ENCODE measurements at places on chromosomes 7 and 10.

DNA sequence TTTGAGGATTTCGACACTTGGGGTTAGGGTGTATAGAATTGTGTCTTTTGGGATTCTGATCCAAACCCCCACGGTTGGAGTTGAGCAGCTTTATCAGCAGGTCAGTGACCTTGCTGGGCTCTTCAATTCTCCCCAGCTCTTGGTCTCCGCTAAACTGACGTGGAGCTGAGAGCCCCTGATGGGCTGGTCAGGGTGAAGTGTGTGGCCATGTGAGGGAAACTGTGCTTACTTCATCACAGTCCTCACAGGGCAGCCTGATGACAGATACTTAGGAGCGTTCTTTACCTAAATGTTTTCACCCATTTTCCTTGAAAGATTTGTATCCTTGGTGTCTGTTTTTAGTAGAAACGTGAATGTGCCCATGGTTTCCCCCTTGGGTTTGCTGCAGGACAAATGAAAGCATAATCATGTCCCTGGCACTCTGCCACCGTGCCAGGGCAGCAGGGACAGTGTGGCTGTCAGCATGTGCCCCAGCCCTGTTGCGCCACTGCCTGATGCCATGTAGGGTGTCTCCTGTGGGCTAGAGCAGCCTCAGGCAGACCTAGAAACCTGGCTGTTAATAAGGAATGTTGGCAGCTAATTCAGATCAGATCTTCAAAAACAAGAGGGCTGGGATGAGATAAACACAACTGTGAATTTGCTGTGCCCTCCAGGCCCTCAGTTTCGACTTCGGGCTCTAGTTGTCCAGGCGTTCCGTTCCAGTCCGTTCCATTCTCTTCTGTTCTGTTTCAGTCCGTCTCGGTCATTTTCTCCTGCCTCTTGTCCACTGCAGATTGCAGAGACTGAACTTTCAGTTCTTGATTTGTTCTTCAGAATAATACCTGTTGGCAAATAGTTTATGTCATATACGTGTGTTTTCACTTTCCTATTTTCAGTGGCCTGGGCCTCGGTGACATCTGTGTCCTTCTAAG, 96.8 kb downstream of the TRRAP start:
- DNase-seq: no peak

DNA sequence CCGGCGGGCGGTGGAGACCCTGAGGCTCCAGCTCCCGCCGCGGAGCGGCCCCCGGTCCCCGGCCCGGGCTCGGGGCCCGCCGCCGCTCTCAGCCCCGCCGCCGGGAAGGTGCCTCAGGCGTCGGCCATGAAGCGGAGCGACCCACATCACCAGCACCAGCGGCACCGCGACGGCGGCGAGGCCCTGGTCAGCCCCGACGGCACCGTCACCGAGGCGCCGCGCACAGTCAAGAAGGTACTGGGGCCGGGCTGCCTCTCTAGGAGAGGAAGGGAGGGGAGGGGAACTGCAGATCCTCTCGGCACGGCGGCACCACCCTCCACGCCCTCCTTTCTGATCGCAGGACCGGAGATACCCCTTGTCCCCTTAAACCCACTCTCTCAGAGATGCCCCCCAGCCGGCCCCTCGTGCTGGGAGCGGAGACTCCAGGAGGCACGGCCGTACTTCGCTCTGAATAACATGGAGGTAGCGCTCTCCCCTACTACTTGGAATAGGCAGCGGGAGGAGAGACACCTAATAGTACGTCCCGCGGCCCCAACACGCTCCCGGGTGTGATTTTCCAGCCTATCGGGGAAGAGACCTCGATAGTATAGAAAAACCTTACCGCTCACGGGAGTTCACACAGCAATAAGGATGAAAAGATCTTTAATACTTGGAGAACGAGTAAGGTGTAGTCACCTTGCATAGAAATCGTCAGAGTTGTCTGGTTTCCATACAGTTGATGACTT, 538 bp downstream of the AHCYL2 start:
- peak; percentile 12 for DNase-seq

DNA sequence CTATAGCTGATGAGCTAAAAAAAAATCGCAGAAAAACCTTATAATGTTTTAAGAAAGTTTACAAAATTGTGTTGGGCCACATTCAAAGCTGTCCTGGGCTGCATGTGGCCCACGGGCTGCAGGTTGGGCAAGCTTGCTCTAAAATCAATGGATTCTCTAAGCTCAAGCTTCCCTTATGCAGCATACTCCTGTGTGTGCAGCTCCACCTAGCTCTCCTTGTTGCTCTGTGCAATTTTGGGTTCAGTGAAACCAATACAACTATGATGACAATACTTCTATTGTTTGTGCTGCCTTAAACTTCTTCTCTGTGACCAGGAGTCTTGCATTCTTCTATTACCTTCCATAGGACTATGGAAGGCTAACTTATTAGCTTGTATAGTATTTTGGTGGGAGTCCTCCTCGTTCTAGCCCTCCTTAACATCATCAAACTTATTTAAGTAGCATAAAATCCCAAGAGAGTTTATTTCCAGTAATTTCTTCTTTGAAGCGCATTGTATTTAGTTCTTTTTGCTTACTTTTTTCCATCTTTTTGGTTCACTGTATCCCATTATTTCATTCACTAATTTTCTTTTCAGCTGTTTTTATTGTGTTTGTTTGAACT, 170.9 kb upstream of the SMIM30 start:
- DNase-seq: no peak

- DNase-seq: no peak
Measured at GRCh38 chr10:60908031-60908430, 36.0 kb downstream of the RHOBTB1 start.

DNA sequence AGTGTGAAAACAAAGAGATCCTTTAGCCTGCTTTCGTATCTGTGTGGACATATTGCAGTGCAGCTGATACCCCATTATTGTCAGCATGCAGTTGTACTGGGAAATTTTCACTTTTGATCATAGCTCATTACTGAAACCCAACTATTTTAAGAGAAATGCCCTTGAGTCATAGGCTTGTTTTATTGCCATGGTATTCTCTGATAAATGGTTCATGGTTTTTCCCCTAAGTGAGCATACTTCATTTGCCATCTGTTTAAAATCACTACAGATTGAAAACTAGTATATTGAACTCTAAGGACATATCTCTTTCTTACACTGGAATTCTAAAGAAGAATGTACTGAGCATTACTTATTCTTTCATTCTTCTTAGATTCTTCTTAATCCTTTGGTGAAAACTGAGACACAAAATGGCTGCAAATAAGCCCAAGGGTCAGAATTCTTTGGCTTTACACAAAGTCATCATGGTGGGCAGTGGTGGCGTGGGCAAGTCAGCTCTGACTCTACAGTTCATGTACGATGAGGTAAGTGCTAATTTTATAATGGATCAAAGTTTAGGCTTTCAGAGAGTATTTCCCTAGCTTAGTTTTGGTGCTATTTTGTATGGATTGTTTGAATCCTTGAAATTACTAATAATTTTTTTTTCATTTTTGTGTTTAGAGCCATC, 63.0 kb downstream of the RALA start:
- no peak for DNase-seq

DNA sequence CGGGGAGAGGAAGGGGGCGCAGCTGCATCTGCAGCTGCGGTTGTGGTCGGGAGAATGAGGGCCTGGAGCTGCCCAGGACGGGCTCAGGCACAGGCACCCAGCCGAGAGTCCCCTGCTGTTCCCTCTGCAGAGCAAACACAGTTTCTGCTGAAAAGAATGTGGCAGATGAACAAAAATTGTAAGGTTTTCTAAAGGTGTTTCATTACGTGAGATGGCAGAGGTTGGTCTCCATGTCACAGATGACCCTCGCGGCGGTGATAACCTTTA, 456.2 kb downstream of the DNAJB6 start:
- no peak for DNase-seq

- no peak for DNase-seq
Measured at GRCh38 chr10:74775099-74775498, 51.3 kb upstream of the KAT6B start.

GRCh38 chr10:132362151-132362611, 30.2 kb downstream of the LRRC27 start:
- DNase-seq: no peak

GRCh38 chr7:77697535-77697831, 1.2 kb downstream of the RSBN1L start:
- no peak for DNase-seq

GRCh38 chr10:119029613-119030420, at the start of gene NANOS1:
Gene NANOS1, plus strand, starts transcription at chr10:119029714. Its CDS starts 88 bp downstream, at chr10:119029802.
- DNase-seq: no peak

DNA sequence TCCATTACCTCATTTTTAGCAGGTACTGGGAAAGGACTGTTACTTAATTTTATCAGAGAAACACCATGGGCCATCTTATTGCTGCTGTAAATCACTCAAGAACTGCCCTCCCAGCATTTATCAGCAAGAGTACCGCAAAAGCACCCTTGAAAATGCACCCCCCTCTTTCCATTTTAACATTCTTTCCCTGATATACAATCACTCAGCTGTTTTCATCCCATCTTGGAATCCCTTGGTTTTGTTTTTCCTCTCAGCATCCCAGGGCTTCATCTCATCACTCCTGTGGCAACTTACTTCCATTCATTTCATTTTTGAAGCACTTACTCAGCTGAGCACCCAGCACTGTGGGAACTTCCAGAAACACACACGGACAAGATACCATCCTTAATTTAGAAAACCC, 36.5 kb downstream of the RAPGEF5 start:
- DNase-seq: no peak

GRCh38 chr7:121012170-121012874, 23.8 kb downstream of the CPED1 start:
- DNase-seq: no peak

DNA sequence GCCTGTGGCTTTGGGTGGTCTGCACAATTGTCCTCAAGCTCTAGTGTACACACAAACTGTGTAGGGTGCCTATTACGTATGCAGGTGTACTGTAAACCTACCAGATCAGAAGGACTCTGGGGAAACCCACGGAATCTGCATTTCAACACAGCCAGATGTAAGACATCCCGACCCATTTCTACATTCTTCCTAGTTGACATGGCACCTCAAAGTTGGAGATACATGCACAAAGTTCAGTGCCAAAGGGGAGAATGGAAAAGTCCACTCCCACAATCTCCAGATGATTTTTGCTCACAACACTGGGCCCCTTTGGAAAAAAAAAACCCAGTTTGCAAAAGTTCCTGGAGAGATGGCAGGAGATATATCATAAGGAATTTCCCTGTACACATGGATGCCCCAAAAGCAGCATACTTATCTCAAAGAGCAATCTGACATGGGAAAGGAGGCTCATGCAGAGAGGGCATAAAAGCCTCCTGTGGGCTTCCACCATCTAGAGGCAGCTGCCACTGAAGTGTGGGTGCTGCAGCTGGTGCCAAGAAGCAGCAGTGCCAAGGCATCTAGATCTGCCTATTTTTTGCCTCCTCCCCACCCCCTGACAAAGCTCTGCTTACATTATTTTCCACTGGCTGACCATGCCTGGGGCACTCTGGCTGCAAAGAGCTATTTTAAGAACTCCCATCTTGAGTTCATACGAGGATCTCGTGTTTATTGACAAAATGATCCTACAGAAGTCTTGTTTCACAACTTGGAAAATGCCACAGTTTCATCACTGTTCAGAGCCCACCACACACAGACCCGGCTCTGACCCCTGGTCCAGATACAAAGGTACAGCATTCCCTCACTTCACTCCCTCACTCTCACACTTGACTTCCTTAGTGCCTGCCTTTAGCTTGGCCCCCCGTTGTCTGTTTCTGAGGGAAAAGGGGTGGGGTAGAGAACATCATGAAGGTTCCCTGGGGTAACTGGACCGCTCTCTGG, 12.9 kb downstream of the TECTB start:
- no peak for DNase-seq

DNA sequence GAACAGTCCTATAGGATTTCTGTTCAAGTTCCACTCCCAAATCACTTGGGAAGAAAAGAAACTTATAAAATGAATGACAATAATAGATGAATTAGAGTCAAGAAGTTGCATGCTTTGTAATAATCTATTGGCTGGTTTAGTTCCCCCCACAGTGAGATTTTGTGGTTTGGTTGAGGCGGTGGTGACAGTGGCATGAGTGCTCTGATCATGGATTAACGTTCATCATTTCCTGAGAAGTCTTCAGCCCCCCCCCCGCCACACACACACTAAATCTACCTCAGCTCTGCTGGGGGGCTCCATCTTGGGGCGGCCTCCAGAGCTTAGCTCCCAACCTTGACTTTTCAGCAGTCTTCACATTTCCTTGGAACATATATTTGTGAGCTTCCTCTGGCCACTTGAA, 121.7 kb downstream of the ABCA13 start:
- DNase-seq: no peak

GRCh38 chr7:44617225-44617890, 10.9 kb downstream of the OGDH start:
- no peak for DNase-seq

DNA sequence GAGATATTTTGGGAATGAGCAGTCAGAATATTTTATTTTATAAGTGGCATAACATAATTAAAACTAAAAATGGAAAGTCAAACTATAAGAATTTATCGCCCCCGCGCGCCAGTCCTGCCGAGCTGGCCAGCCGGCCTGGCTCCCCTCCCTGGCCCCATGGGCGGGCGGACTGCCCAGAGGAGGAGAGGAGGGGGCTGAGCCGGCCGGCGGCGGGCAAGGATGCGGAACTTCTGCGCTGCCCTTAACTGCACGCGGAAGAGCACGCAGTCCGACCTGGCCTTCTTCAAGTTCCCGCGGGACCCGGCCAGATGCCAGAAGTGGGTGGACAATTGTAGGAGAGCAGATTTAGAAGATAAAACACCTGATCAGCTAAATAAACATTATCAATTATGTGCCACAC, 96.8 kb downstream of the DKK1 start:
- DNase-seq: no peak
